ENCODE measurements at places on chromosomes 2 and 18.

DNA sequence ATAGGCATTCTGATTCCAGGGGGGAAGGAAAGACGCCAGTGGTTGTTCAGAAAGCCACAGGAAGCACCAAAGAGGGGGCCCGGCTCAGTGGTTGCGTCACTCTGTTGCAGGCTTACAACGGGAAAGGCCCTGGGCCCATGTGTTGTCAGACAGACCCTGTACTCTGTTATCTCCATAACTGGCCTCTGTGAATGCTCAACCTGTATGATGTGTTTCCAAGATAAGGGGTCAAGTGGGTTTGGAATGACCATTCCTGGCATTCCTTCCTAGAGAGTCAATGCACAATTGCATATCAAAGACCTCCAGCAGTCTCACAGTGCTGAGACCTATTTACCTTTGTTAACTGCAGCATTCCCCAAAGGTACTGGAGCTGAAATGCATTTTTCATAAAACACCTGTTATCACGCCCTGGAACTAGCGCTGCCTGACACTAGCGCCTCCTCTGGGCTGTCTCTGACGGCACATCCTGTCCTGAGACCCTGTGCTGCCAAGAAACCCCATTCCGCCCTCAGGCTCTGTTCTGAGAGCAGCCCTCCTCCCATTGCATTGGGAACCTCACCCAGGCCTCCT, 13.2 kb upstream of the LRRFIP1 start:
- DNase-seq: no peak

GRCh38 chr18:26255695-26256622, 29.7 kb downstream of the TAF4B start:
- DNase-seq: no peak

GRCh38 chr2:9811679-9812511, 31.4 kb upstream of the TAF1B start:
- DNase-seq: no peak

- no peak for DNase-seq
Observed at GRCh38 chr2:117918608-117919007, 95.3 kb downstream of the CCDC93 start.

DNA sequence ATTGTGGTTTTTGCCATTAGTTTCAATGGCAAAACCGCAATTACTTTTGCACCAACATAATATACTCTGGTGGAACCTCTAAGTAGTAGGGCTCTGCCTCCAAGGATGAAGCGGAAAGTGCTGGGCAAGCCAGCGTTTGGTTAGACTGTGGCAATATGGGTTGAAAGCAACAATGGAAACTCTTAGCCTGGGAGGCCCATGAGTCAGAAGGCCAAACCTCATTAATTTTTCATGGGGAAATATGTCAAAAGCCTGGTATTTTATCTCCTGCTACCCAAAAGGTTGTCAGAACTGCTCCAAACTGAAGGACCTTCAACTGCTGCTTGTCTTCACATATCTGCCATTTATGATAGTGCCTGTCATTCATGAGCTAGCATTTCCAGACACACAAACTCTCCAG, 179.1 kb upstream of the CYP26B1 start:
- DNase-seq: no peak

DNA sequence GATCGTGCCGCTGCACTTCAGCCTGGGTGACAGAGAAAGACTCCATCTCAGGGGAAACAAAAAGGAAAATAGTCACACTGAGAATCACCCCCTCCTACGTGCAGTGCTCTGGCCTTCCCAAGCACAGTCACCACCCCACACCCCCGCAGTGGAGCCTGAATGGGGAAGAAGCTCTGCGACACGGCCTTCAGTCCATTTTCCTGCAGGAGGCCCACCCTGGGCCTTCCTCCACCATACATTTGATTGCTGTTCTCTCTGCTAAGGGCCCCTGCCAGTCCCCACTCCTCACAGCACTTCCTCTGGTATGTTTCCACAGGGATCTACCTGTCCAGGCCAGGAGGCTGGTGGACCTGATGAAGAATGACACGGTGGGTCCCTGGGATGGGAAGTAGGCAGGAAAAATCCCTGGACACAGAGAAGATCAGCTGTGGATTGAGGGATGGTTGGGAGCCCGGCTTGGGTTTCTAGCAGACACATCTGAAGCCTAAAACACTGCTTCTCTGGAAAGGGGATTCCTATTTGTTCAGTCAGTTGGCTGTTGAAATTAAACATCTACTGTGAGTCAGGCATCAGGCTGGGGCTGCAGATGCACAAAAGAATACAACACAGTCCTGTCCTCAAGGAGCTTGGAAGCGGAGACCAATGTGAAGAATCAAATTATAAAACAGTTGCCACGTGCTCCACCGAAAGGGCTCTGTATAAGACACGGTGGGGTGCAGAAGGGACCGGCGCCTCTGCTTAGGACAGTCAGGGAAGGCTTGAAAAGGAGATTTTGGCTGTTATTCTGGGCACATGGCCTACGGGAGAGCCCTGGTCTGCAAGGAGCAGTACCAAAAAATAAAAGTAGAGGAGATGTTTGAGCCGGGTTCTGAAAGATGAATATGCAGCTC, 82.2 kb downstream of the PLB1 start:
- DNase-seq: no peak

DNA sequence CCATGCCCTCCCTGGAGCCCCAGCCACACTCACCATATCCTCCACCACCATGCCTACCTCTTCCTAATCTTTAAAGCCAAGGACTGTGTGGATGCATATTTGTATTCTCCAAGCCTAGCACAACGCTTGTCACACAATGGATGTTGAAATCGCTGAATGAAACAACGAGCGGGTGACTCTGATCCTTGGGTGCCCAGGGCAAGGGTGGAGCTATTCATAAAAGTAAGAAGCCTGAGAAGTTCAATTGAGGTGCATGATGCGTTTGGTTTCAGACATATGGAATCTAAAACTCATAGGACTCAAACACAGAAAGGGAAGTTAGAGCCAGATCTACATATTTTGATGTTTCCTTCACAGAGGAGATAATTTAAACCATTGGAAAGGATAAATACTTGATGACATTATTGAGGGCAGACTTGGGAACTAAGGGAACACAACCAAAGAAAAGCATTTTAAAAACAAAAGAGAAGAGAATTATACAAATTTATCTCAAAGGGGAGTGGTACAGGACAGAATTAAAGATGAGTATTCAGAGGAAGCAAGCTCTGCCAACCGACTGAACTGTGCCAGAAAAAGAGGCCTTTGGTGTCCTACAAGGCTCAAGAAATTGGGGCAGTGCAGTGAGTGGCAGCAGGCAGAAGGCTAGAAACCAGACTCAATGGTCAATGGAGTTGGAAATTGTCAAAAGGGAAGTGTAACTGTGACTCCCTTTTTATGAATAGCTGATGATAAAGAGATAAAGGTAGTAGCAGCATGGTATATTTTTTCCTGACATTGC, 200.6 kb upstream of the NCKAP5 start:
- DNase-seq: no peak

- DNase-seq: no peak
Observed at GRCh38 chr2:121565389-121566250, 34.9 kb downstream of the RNU4ATAC start.

DNA sequence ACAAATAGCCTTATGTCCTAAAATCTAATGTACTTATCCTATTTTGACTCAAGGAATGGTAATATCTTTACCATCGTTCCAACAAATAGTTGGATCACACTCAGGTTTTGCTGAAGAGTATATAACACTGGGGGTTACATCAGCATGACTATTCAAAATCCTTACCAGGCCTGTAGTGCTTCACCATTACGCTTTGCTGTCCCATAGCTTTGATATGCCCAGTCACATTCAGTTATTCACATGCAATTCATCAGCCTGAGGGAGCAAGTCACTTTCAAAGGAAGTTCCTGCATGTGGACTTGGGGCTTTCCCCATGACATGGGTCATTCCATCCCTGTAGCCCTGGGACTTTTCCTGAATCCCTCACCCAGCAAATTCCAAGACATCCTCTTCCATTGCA, 39.6 kb downstream of the FTCDNL1 start:
- DNase-seq: no peak

- DNase-seq: no peak
Observed at GRCh38 chr2:77571545-77571944, 49.4 kb upstream of the LRRTM4 start.
